ENCODE measurements at places on chromosomes 3 and 15.

GRCh38 chr3:17219593-17219992 lies 334.8 kb downstream of the PLCL2 start:
- no peak for DNase-seq

DNA sequence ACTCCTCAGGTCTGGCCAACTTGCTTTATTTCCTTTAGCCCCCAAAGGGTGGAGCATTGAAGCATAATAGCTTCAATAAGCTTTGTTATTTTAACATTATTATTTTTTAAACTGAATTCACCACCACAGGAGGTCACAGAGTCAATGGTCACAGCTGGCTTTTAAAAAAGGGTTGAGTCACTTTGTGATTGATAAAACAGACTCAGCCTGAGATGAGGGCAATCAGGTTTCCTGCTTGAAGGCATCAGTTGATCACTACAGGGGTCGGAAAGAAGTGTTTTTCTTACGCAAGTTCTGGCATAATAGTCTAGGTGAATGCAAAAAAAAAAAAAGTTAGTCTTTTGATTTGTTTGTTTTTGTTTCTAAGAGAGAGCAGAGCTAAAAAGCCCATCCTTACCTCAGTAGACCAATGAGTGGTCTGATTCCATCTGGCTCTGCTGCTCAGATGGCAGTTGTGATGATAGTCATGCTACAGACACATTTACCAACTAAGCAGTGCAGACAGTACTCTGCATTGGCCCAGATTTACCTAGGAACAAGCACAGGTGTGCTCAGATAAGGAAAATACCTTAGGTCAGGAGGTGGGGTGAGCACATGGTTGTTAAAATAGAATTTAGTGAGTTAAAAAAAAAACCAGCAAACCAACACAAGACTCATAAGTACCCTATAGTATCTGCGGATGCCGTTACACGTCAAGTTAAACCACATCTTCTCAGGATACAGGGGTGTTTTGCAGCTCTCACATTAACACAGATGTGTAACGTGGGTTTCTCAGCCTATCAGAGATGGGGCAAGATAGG lies 22.6 kb downstream of the ZNF80 start:
- no peak for DNase-seq

GRCh38 chr3:167978486-167978885 lies 117.2 kb downstream of the GOLIM4 start:
- no peak for DNase-seq

GRCh38 chr3:81289676-81290075 lies 471.8 kb downstream of the GBE1 start:
- DNase-seq, result no peak

- DNase-seq, result no peak
Measured at GRCh38 chr3:183378008-183378407, 50.4 kb downstream of the MCF2L2 start.

DNA sequence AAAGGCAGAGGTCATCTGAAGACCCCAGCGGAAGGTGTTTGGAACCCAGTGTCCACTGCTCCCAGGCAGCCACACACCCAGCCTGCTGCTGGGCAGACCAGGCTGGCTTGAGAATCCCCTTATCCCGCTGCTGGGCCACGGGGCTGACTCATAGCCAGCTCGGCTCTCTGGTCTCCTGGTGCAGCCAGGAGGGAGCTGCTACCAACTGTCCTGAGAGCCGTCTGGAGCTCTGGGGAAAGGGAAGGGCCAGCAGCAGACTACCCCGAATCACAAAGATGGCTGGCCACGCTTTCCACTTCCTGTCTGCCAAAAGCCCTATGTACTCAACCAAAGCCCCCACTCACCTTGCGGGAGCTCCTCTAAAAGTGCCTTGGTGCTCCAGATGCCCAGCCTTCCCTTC lies 38.3 kb downstream of the WHAMM start:
- DNase-seq, result no peak

GRCh38 chr3:52069855-52070254 lies 13.5 kb upstream of the DUSP7 start:
- DNase-seq, result no peak

DNA sequence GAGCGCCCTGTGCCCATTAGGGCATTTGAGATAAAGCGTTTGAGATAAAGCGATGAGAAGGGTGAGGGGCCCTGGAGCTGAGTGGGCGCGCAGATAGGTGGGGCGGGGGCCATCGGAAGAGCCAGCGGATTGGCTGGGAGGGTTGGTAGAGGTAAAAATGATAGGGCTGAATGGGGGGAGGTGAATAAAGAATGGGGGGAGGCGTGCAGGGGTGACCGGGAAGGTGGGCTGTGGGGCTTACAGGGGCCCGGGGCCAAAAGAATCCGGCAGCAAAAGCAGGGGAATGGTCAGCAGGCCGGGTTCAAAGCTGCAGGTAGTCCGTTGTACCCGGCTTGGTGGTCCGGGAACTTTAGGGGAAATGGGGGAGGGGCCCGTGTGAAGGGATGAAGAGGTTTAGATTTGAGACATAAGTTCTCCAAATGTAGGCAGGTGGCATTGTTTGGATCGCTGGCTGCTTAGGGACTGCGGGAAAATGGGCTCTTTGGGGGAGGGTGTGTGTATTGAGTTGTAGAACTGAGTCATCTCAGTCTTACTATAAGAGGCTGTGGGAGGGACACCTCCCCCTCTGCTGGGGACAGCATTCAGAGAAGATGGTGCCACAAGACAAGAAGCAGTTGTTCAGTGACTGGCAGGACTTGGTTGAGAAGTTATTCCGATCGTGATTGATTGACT lies 610 bp downstream of the ARID3B start:
- peak; percentile 42 for DNase-seq

- no peak for DNase-seq
Measured at GRCh38 chr15:70439304-70439877, 324.0 kb downstream of the UACA start.

GRCh38 chr15:99613887-99614647 lies 48.3 kb downstream of the MEF2A start:
- no peak for DNase-seq

- no peak for DNase-seq
Measured at GRCh38 chr3:46242120-46242519, at the start of gene CCR3. Gene CCR3 (plus strand): TSS chr3:46242460. CDS start chr3:46265159, 22,699 bp downstream.

DNA sequence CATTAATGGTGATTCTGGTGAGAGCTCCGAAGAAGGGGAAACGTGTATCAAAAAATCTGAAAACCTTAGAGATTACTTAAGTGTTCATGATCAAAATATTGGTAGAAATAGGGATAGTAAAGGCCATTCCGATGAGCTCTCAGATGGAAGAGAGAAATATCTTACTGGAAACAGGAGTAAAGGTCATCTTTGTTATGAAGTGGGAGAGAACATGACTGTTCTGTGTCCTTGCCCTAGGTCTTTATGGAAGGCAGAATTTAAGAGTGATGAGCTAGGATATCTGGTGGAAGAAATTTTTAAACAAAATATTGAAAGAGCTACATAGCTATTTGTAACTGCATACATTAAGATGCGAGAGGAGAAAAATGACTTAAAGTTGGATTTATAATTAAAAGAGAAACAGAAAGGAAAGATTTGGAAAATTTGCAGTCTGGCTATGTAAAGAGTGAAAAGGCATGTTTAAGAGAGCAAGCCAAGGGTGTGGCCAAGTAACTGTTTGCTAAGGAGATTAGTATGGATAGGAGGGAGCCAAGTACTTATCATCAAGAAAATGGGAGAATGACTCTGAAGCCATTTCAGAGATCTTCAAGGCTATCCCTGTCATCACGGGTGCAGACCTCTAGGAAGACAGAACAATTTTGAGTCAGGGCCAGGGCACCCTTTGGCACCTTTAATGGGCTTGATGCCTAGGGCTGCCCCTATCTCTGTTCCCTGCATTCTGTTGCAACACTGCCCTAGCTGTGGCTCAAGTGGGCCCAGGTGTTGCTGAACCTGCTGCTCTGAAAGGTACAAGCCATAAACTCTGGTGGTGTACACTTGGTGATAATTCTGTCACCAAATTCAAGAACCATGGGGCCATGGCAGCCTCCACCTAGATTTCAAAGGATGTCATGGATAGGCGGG lies 27.3 kb downstream of the SLMAP start:
- no peak for DNase-seq

DNA sequence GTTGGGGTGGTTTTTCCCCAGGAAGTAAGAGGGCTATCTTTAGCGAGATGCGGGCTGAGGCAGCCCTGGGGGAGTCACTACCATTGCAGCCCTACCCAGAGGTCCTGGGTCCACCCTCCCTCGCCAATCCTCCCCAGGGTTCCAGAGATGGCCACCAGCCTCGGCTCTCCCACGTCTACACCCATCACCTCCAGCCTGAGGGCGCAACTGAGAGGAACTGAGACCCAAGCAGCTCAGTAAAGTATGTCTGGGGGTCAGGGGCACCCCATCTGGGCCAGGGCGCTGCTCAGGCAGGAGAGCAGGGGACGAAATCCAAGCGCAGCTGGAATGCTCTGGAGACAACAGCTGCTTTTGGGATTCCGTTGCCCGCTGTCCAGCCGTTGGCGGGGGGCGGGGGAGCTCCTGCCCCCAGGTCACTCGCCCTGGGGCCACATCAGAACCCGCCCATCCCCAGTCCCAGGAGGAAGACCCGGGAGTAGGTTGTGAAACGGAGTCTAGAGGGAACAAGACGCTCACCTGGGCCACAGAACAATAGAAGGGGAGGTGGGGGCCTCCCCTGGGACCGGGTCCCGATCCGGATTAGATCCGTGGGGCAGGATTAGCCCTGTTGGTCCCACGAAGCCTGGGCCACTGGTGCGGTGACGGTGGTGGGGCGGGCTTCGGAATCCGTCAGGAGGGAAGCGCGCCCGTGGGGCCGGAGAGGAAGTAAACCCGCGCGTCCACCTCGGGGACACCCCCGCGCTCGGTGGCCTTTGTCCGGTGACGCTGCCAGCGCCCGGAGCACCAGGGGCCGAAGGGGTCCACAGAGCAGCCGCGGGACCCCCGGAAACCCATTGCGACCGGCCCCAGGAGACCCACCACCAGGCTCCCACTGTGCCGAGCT lies 1.4 kb upstream of the NDUFAF3 start:
- peak; percentile 72 for DNase-seq

- DNase-seq, result no peak
Measured at GRCh38 chr3:47250309-47251060, 32.1 kb downstream of the KIF9 start.

- no peak for DNase-seq
Measured at GRCh38 chr3:34869696-34870095, 769.6 kb upstream of the ARPP21 start.

- DNase-seq, result no peak
Measured at GRCh38 chr3:72032441-72033135, 247.6 kb upstream of the PROK2 start.

- no peak for DNase-seq
Measured at GRCh38 chr3:128703561-128703960, 22.4 kb upstream of the RAB7A start.

DNA sequence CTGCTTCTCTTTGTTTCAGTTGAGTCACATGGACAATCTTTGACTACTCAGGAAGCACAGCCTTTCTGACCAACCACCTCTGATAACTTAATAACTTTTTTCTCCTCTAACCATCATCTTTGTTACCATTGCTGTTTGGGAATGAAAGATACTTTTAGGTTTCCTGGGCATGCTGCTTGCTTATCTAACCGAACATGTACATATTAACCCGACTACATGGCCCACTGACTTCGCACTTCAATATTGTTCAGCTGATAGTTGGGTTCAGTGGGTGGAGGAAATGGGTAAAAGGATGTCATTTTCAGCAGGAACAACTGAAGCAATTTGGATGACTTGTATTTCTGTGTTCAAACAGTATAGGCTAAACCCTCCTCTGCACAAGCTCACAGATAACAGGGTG lies 214.3 kb downstream of the SQOR start:
- no peak for DNase-seq

GRCh38 chr3:178367817-178368617 lies 168.2 kb upstream of the KCNMB2 start:
- no peak for DNase-seq

GRCh38 chr15:78714890-78715289 lies 73.9 kb upstream of the CHRNB4 start:
- peak; percentile 43 for DNase-seq

DNA sequence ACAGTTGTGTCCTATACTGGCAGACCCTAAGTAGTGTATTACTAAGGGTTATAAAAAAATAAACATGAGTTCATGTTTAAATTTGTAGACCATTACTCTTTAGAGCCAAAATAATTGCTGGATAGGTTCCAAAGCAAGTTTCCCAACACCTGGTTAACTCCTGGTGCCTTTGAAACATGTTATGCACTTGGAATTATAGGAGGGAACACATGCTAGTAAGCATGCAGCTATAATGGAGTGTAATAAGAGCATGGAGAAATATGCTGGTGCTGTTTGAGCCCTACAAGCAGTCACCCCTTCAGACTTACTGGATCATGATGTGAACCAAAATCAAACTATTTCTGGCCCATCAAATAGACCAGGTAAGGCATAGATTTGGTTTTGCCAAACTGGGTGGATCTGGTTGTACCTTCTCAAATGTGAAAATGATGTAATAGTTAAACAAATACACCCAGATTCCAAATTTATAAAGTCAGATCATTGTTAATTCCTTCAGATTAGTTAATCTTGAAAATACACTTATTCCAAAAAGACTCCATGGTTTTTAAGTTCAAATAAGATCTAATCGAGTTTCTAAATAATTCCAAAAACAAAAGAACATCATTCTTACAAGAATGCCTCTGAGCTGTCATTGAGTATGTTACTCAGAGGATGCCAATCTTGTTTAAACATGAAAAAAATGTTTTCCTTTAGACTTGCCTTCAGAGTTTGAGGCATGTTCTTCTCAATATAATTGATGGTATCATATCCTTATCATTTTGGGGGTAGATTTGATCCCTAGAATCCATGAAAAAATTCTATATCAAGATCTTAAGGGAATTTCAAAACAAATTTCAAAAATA lies 69.3 kb downstream of the LRRC28 start:
- DNase-seq, result no peak

DNA sequence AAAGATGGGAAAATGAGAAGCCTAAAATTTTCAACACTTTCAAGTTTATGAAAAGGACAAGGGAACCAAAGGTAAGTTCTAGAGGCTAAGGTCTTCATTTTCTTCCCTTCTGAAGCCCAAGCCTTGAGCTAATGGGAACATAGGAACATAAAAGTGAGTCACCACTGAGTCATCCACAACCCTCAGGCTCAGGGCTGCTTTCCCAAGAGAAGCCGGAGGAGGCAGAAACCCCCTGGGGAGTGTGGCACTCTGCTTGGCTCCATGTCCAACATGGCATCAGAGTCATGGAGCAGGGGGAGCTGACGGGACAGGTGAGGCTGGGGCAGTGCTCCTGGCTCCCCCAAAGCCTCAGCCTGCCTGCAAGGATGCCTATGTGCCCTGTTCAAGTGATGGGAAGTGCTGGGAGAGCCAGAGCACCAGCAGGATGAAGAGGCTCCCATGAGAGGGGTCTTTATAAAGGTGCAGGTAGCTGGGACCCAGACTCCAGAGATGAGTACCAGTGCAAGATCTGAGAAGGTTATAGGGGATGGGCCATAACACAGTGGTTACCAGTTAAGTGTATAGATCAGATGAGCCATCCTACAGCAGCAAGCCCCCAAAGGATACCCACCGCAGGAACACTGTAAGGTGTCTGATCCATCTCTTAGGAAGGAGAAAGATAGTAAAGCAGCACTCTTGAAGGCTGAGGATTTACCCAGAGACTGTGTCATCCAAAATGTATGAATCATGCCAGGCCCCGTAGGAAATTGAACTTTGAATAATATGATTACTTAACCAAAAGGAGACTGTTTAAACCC lies 31.8 kb upstream of the RYR3 start:
- DNase-seq, result no peak

- DNase-seq, result no peak
Measured at GRCh38 chr3:179933080-179933479, 103.7 kb downstream of the PEX5L start.

- DNase-seq, result no peak
Measured at GRCh38 chr15:33084661-33085060, 109.9 kb downstream of the FMN1 start.

- DNase-seq, result no peak
Measured at GRCh38 chr3:14804835-14805780, 13.7 kb upstream of the FGD5 start.

GRCh38 chr15:93943586-93943985 lies 287.8 kb upstream of the MCTP2 start:
- DNase-seq, result no peak

- DNase-seq, result no peak
Measured at GRCh38 chr15:74529921-74530320, 11.1 kb upstream of the ARID3B start.

Data from stimulated activated effector memory CD8-positive, alpha-beta T cell treated with anti-CD3 and anti-CD28 coated beads, Interleukin-12 subunit alpha, Interleukin-12 subunit beta, amount 100 ng/mL, for 72 hours (primary cell).